ENCODE measurements at places on chromosomes 4 and X. TPM values are rescaled to one million over a fixed set of nuclear protein-coding genes. Genes with fewer than 3 reads are reported as not detected.

TMEM271 gene
- total RNA-seq = 22.7 TPM

TRIM60 gene
- total RNA-seq = not detected

TRIM75 gene
- total RNA-seq = 0.29 TPM

SAGE1 gene
- total RNA-seq = not detected

SFRP2 gene
- 0.54 TPM for total RNA-seq

F11 gene
- not detected for total RNA-seq

SSX5 gene
- total RNA-seq = not detected

NMU gene
- 9.4 TPM for total RNA-seq

USP26 gene
- total RNA-seq = not detected

ANK2 gene
- total RNA-seq = 1,513 TPM
